Stimulated activated CD8-positive, alpha-beta memory T cell treated with anti-CD3 and anti-CD28 coated beads, Interleukin-4, amount 100 ng/mL, for 48 hours (primary cell): ENCODE measurements at places on chromosomes 3 and 15.

DNA sequence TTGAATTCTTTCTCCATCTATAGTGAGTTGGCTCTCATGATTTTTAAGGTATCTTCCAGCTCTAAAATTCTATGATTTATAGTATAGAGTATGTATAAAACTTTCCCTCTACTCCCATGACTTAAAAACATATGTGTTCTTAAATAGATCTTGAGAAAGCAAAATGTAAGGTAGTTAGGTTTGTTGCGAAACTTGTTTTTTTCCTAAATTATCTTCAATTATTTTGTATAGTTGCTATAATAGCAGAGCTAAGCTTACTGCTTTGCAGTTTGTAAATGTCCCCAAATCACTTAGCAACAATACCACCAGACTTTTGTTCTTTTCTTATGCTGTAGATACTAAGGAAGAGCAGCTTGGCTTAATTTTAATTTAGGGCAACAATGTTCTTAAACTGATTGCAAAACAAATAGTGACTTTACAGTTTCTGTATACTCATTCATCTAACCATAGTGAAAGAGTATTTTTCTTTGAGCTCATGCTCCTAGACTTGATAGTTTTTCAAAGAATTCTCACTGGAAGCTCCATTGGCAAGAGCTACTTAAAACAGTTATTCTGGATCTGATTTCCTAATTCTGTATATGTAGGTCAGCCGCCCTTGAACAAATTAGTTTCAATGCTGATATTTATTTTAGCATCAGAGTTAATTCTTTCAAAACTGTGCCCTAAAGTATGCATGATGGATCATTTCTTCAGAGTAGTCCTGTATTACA lies 61.2 kb downstream of the LYSMD4 start:
- DNase-seq: no peak

DNA sequence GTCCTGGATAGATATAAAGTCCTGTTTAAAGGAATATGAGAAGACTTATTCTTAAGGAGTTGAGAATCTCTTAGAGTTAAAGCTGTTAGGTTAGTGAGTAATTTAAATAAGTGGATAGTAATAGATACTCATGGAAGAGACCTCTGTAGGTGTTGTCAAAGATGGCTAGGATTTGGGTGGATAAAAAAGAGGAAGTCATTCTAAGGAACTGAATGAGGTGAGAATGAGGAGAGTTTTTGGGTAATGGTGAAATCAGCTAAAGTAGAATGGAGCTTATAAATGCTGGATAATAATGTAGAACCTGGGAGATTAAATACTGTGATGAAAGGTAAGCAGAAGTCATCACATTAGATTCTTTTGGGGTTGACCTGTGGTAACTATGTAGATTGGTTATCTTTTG lies 8.1 kb downstream of the ARIH1 start:
- no peak for DNase-seq

GRCh38 chr15:25875566-25875965 lies 12.4 kb upstream of the ATP10A start:
- no peak for DNase-seq

GRCh38 chr3:155739154-155739553 lies 5.7 kb downstream of the PLCH1 start:
- no peak for DNase-seq

- no peak for DNase-seq
Observed at GRCh38 chr15:48273049-48273448, 58.2 kb upstream of the DUT start.

DNA sequence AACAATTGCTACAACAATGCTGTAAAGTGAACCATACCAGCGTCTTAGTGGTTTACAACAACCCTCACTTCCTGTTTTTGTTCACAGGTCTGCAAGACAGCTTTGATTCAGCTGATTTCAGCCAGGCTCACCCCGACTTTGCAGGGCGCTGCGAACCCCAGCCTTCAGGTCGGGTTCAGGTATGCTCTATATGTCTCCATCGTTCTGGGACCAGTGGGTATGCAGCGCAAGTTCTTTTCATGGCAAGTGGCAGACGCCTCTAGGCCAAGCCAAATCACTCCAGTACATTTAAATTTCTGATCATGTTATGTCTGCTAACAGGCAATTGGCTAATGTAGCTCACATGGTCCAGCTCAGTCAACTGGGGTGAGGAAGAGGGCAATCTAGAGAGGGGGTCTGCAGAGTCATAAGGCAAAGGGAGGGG lies 52.4 kb upstream of the RGMA start:
- DNase-seq: no peak

DNA sequence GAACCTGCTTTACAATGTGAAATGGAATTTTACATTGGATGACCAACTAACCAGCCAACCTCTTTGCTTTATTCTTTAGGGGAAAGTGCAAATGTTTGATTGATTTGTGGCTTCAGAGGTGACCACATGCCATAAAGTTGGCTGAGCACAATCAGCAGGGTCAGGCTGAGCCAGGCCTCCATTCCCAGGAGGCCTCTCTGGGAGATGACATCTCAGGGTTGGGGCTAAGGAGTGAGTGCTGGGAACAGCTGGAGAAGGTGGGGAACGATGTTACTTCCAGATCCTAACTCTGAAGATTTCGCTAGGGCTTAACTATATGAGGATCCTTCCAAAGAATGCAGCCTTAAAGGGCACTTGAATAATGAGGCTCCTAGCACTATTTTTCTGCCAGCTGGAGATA lies 131.7 kb downstream of the ATP10A start:
- DNase-seq: no peak

DNA sequence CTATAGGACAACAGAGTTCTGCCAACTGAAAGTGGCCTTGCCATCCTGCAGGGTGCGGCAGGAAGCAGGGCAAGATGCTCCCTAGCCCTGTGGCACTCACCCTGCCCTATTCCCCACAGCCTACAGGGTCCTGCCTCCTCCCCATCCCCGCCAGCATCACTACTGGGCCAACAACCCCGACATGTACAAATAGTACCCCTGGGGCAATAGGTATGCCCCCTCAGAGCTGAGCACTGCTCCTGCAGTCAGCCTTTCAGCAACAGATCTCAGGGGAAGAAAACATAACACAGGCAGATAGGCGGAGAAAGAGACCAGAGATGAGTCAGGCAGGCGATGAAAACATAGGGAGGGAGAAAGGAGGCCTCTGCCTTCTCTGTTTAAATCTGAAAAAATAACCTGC lies 74.7 kb downstream of the XXYLT1 start:
- no peak for DNase-seq

- DNase-seq: no peak
Observed at GRCh38 chr15:94107652-94108051, 123.7 kb upstream of the MCTP2 start.

- peak; percentile 30 for DNase-seq
Observed at GRCh38 chr3:46440531-46441294, 24.0 kb downstream of the LTF start.

GRCh38 chr3:46695177-46695961 lies 1.9 kb upstream of the ALS2CL start:
- DNase-seq: peak; percentile 53

DNA sequence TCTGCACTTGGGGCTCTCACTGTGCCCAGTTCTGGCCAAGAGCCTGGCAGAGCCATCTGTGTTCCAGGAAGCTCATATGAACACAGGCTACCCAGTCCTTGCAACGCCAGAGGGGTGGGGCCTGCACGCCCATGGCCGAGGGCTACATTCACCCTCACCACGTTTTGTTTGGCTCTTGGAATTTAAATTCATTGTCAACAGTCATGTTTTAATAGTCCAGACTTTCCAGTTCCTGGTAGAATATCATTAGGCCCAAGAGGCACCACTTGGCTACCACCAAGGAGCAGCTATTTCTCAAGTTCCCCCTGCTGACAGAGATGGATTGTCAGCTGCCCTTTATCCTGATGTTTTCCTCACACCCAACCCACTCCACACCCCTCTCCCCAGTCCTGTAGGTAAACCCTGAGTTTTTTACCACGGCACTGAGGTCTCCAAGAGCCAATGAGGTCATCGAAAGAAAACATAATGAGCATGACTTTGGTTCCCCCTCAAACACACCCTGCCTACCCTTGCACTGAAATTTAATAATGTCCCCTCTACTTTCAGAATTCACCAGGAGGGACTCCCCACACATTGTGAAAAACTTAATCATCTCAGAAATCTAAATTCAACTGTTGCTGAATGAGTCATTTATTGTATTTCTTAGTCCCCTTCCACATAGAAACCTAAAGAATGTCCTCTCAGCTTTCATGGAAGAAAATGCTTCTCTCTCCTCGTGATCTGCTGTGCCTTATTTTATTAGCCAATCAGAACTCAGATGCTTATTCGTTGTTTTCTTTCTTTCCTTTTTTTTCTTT lies 125.1 kb downstream of the SHQ1 start:
- DNase-seq: peak; percentile 35

DNA sequence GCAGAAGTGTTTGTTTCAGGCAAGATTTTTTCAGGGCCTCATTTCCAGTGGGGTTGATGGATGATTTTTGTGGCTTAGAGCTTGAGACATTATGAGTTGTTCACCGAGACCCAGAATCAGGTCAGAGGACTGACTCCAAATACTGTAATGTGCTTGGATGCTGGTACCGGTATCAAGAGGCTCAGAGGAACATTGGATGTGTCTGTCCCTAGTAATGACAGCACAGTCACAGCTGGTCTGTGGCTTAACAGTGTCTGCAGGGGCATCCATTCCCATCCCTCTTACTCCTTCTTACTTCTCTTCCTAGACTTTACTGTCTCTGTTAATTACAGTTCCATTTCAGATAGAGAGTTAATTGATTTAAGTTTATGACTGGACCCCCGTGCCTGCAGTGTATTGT lies 107.8 kb downstream of the PTPRG start:
- DNase-seq: no peak

GRCh38 chr15:78220713-78221112 lies 13.7 kb downstream of the ACSBG1 start:
- DNase-seq: no peak

GRCh38 chr15:71810256-71811035 lies at the start of gene NR2E3:
NR2E3 (plus strand) TSS chr15:71810554; CDS start chr15:71810744, 190 bp downstream.
- DNase-seq: no peak

DNA sequence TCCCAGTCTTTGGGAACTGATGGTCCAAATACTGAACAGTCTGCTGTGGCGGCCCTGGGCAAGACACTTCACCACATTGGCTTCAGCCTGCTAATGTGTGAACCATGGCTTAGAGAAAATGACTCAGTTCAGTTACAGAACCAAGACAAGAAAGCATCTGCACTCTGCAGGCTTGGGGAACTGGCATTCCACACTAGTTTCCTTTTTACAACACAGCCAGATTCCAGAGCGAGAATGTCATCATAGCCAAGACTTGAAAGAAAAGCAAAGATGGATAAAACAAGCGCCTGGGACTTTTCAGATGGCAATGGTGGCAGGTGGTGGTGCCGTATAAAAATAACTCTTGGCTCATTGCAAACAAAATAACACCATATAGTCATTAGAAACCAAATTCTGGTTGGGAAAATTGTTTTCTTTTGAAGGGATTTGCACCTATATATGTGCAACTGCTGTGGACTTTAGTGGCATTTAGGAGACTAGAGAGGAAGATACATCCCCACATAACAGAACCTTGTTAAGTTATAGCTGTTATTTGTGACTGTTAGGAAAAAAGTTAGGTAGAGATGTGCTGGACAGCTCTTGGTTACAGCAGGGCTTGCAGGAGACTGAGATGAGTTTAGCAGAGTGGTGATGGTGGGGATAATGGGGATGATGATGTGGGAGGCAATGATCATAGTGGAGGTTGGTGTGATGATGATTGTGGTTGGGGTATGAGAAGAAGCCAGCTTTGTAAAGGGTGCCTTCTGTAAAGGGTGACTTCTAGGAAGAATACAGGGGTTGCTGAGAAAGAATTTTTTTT lies 273.6 kb downstream of the THRB start:
- DNase-seq: no peak

- peak; percentile 28 for DNase-seq
Observed at GRCh38 chr3:195001961-195002861, 268.7 kb downstream of the XXYLT1 start.

GRCh38 chr3:196220587-196220986 lies 4.3 kb downstream of the SLC51A start:
- no peak for DNase-seq

- no peak for DNase-seq
Observed at GRCh38 chr3:152403632-152404066, 134.9 kb downstream of the MBNL1 start.

DNA sequence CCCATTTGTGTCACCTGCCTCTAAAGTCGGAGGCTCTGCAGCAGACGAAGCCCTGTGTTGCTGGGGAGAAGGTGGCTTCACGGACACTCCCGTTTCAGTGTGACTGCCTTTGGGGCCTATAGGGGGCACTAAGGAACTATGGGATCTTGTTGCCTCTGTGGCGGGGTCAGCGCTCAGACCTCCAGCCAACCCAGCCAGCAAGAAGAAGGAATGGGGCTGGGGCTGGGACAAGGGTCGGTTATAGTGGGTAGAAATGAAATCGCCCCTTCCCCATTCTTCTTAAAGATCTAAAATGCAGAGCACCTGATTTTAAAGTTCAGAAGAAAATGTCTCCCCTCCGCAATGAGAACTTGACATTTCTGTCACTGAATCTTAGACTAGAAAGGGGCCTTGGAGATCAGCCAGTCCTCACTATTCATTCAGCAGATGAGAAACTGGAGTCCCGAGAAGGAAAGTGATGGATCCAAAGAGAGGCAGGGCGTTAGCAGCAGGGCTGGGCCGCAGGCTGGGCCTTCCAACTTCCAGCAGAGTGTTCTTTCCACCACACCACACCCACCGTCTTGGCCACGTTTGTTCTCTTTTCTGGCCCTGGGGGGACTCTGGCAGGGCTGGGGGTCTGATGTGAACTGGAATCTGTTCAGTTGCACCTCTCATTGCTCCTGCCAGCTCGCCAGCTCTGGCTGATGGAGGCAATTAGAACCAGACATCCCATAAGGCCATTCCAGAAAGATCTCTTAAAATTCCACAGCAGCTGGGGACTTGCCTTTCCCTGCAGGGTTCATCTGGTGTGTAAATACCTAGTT lies 195.4 kb downstream of the OPA1 start:
- peak; percentile 39 for DNase-seq

GRCh38 chr3:60333710-60334109 lies 917.5 kb downstream of the FHIT start:
- no peak for DNase-seq

GRCh38 chr3:8223766-8224165 lies 277.9 kb upstream of the LMCD1 start:
- DNase-seq: no peak

DNA sequence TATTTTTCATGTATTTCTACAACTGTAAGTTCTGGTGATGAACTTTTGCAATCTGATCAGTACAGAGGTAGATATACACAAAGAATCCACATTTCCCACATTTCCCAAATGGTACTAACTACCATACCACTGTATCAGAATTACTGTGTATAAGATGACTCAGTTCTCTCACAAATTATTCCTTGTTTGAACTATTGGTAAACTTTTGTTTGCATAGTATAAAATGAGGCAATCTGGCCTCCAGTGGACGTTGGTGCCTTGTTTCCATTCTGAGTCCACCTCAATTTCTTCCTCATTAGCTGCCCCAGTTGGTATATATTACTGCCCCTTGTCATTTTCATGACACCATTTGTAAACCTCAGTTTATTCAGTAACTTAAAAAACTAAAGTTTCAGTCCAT lies 38.5 kb downstream of the SPTSSB start:
- DNase-seq: no peak

GRCh38 chr3:185332026-185332735 lies 30.8 kb upstream of the MAP3K13 start:
- DNase-seq: no peak

- DNase-seq: peak; percentile 3
Observed at GRCh38 chr3:186986406-186986805, 56.1 kb downstream of the ST6GAL1 start.
